Transverse colon (tissue), 4 donors: ENCODE measurements at places on chromosomes 4 and X.

DNA sequence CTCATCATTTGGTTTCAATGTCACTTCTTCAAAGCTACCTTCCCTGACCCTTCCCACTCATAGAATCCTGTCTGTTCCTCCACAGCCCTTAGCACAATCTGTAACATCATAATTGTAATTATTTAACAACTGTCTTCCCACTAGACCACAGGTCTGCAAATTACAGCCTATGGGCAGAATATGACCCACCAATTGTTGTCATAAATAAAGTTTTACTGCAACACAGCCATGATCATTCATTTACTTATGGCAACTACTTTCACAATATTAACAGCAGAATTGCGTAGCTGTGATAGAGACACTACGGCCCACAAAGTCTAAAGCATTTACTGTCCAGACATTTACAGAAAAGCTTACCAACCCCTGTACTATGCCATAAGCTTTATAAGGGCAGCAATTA lies 15.9 kb downstream of the USP46 start:
- DNase-seq: no peak

- DNase-seq: no peak
Observed at GRCh38 chr4:6047130-6047673, 29.0 kb upstream of the C4orf50 start.

- DNase-seq: no peak
Observed at GRCh38 chrX:22041907-22042530, 9.9 kb downstream of the PHEX start.

DNA sequence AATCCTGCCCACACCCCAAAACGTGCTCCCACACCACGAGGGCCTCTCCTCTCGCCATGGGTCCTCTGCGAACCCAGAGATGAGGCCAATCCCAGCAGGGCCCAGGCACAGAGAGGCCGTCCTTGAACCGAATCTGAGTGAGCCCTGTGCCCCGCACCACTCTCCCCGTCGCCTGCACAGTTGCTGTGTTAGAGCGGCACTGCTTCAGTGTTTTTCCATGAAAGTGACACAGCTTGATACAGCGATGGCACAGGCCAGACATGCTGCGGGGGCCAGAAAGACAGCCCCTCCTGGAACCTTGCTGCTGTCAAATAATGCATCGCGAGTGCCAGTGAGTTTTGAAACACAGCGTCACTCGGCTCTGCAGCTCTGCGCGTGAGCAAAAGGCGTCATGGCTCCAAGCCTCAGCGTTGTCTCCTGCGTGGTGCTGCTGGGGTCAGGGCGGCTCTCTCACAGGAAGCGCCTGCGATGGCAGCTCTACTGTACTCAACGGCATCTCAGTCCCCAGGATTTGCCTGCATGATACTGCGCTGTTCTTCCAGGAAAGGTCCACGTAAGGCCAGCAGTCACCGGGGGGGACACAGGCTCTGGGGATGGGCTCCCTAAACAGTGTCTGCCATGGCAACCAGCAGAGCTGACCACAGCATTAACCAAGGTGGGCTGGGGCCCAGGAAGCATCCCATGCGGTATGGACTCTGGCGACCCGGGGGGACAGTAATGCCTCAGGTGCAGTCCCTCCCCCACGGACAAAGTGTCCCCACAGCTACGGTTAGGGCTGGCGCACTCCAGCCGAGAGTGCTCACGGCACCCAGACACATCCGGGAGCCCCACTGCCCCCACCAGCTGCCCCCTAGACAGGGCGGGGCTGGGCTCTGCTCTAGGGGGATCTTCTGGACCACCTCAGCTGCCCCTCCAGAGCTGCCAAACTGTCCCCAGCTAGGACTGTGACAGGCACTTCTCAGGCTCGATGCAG lies 63.1 kb downstream of the ACOX3 start:
- DNase-seq: no peak

DNA sequence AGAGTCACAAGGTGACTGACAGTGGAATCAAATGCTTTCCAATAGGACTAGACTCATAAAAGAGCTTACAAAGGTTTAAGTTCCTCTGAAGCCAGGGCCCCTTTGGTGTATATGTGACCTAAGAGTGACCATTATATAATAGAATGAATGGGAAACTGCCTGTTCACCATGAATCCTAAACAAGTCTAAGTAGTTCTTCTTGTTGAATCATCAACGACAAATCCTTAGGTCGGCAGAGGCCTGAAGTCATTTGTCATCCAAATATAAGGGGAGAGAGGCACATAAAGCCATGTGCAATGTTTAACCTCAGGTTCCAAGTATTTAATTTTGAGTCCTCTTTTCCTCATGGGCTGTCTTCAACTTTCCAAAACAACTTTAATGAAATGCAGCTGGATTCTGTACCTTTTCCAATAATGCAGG lies 122.4 kb downstream of the RASL11B start:
- DNase-seq: no peak

DNA sequence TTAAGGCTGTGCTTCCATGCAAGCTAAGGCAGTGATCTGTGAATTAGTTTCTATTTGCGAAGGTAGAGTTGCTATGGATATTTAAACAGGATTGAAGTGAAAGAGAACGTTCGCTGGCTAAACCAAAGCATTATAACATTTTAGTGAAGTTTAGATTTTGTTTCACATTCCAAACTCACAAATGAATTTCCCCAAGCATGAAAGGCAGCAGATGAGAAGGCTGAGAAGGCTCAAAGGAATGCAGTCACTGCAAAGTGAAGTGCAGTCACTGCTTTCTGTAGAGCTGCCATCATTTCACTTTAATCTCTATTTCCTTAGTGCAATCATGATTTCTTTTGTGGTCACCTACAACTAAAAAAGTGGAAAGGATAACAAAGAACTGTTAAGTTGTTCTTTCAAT lies 334.7 kb upstream of the NR3C2 start:
- DNase-seq: no peak

DNA sequence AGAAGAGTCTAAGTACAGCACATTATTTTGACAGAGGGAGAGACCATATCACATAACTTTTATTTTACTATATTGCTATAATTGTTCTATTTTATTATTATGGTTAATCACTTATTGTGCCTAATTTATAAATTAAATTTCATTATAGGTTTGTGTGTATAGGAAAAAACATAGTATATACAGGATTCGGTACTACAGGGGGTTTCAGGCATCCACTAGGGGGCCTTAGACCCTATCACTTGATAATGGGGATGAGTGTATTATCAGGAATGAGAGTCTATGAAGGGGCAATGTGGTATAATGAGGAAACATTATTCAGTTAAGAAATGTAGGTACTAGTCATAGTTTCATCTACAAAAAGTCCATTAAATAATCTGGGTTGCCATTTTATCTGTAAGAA lies 833.1 kb downstream of the C4orf33 start:
- DNase-seq: no peak

DNA sequence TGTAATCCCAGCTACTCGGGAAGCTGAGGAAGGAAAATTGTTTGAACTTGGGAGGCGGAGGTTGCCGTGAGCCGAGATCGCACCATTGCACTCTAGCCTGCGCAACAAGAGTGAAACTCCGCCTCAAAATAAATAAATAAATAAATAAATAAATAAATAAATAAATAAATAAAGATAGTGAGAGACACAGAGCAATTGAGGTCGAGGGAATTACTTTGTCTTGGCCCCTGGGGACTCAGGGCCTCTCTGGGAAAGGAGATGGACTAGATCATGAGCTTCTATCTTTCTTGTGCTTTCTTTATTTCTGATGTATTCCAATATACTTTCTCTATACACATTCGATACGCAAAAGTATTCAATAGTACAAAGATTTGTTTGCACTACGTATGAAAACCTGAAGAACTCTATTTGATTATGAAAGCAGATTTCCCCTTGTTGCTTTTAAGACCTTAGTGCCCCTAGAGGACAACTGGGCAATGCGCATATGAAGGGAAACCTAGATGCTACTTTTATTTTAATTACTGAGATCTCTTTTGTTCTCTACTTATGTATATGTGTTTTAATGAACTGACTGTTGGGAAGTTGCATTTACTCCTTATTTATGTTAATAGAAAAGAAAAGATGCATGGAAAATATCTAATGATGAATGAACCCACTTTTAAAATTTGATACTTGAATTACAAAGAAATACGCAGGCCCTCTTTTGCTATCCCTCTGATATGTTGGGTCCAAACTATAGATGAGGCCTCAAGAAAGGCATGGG lies 12.8 kb upstream of the ELOVL6 start:
- peak; percentile 25 for DNase-seq

- DNase-seq: no peak
Observed at GRCh38 chr4:40317916-40318658, 17.0 kb upstream of the CHRNA9 start.
